ENCODE measurements at places on chromosomes 3 and 15. TPM values are rescaled to one million over a fixed set of nuclear protein-coding genes. Genes with fewer than 3 reads are reported as not detected.

Gene GATM
- total RNA-seq: 1.3 TPM

Gene NOX5
- total RNA-seq: 0.02 TPM

Gene AHSG
- not detected for total RNA-seq

Gene CX3CR1
- 2.1 TPM for total RNA-seq

Gene DISP2
- total RNA-seq: 0.52 TPM

Gene IMPDH2
- total RNA-seq: 264 TPM

Gene ITIH1
- not detected for total RNA-seq

Gene RTP3
- total RNA-seq: not detected

Gene BRPF1
- 44.2 TPM for total RNA-seq

Gene CPN2
- total RNA-seq: not detected

Gene CCDC80
- 0.02 TPM for total RNA-seq

Gene KNG1
- total RNA-seq: not detected

Gene CNTN3
- not detected for total RNA-seq

Gene KCNMB3
- total RNA-seq: 1.7 TPM

Gene XCR1
- 0.05 TPM for total RNA-seq

Gene CPNE9
- 0.36 TPM for total RNA-seq
